ENCODE measurements at places on chromosomes 12 and 14.

- DNase-seq, result no peak
Observed at GRCh38 chr12:12539028-12539810, 23.4 kb downstream of the DUSP16 start.

GRCh38 chr14:66543996-66544395, 36.0 kb downstream of the GPHN start:
- DNase-seq, result no peak

GRCh38 chr12:15020156-15020555, 47.3 kb downstream of the PDE6H start:
- DNase-seq, result no peak

GRCh38 chr12:53677016-53677799, 1.3 kb upstream of the ATP5MC2 start:
- DNase-seq, result no peak

DNA sequence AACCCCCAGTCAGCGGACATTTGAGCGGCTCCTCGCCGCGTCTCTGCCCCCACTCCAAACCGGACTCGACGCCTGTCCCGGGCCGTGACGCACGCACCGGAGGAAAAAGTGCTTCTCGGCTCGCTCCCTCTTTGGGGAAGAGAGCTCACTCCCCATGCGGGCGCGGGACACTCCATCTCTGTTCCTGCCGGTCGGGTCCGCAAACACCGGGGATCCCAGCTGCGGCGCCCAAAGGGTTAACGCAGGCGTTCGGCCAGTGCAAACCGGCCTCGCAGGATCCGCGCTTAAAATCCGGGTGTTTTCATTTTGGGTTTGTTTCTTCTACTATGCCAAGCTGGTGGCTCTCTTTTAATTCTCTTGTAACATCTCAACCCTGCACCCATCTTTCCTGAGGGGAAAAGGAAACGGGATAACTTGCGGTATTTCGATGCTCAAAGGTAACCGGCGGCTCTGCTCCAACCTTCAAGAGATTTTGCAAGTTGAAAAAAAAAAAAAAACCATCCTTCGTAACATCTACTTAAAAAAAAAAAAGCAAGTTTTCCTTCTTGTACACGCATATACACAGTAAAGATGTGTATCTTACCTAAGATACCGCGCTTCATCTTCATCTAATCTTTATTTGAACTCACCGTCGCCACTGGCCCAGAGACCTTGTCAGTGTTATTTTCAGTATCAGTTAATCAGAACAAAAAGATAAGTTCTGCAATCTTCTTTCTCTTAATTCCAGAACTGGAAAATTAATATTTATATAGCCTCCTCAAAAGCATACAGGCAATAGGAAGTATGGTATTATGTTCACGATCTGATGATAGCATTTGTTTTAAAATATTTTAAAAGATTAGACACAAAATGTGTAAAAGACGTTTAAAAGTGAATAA, 1.6 kb upstream of the ATP2B1 start:
- no peak for DNase-seq
